ENCODE measurements at places on chromosomes 12 and 14.

GRCh38 chr14:61502459-61503093 is 181.2 kb downstream of the PRKCH start:
- DNase-seq, result no peak

GRCh38 chr12:51874000-51874399 is 13.9 kb upstream of the ANKRD33 start:
- DNase-seq, result no peak

GRCh38 chr14:64671591-64671990 is 32.6 kb upstream of the PLEKHG3 start:
- DNase-seq, result no peak

DNA sequence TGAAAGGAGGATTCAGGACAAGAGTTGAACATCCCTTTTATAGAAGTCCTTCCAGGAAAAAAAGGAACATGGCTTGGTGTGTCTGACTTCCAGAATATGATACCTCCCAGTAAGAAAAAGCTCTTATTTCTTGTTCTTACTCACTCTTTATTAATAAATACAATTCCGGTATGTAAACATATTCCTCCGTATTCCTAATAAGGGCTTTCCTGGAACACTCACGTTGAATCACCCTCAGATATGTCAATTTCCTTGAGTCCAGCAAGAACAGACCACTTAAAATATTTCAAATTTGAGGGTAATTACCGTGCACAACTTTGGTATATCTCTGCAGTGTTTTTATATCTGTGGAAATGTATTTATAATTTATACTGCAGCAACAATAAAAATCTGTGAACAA is 385.6 kb downstream of the SYT1 start:
- no peak for DNase-seq

DNA sequence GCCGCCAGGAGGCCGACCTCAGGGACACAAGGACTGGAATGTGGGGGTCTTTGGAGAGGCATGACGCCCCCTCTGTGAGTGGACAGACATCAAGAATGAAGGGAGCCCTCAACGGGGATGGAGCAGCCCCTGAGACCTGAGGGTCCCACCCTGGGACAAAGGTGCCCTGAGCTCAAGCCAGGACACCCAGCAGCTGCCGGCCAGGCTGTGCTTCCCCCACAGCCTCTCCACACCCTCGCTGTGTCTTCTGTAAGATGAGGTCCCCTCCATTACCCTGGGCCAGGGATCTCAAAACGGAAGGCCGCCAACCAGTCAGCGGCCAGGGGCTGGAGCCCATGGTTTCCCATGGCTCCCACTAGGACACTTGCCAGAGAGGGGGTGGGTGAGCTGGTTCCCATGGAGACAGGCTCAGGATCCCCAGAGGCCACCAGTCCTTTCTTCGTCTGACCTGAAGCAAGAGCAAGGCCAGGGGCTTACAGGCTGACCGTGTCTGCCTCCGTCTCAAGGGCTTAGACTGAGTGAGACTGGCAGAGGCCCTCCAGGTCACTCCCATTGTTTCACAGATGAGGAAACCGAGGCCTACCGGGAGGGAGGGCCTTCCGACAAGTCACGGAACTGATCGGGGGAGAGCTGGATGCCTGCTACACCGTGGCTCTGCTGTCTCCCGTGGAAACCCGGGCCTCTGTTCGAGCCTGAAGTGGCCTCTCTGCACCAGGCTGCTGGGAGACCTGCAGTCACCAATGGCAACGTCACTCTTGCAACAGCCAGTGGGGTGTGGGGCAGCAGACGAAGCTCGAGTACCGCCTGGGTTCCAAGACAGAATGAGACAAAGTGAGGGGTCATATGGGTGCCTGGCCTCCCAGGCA is 91.7 kb upstream of the DIO3 start:
- no peak for DNase-seq

- no peak for DNase-seq
These were observed 4.3 kb downstream of the NDUFA9 start for GRCh38 chr12:4653257-4653656.

DNA sequence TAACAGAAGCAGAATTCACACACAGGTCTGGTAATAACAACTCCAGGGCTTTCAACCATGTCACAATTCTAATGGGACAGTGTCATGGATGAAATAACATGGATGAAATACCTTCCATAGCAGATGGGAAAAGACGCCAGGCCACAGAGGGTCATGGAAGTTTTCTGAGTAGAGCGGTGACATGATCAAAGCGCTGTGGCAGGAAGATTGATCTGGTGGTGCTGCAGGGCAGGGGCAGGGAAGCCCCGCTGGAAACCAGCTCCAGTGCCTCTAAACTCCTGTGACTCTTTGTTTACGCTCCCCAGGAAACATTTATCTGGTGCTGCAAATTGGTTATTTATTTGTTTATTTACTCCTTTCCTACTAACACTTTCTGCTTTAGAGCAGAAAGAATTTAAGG is 108.3 kb upstream of the HMGA2 start:
- no peak for DNase-seq

- no peak for DNase-seq
These were observed 84.1 kb upstream of the SLC38A2 start for GRCh38 chr12:46456356-46457334.

GRCh38 chr12:52821826-52822660 is 8.1 kb upstream of the KRT4 start:
- no peak for DNase-seq

DNA sequence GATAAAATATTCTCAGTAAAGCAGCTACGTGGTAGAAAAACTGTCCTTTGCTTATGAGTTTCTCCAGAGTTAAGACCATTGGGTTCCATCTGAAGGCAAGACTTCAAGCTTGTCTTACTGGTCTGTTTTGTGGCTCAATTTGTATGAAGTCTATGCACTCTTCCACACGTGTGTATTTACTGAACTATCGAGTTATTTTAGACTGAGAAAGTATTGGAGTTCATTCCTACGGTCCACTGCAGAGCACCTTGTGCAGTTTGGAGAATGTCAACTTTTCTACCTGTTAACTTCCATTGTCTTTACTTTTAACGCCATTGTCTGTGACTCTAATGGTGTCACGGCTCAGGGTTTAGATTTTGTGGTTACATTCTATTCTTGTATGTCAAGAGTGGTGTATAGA is 3.7 kb downstream of the HIF1A start:
- no peak for DNase-seq

All from T-helper 1 cell (primary cell).